Activated T-helper 2 cell treated with anti-CD3 and anti-CD28 coated beads, Interferon-gamma antibody, Interleukin-2, Interleukin-4, amounts not matched to agents 10 μg/mL and 5 μg/mL and 100 μg/mL, durations not matched to agents 14 hours and 24 hours and 36 hours (primary cell): ENCODE measurements at places on chromosomes 5 and 9.

DNA sequence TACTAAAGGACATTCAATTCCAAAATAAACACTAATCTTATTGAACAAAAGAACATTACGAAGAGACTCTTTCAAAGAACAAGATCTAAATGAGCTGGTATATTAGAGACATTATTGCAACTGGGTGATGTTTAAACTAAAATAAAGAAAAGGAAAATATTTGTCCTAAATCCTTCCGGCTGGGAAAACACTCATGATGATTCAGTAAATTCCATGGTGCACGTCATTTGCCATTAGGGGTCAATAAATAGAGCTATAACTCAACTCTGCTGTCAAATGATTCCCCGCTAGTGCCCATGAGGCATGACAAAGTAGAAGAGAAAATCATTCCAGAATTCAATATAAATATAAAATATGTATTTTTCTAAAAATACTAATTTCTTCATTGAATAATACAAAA lies 565.5 kb upstream of the TUSC1 start:
- DNase-seq: no peak

DNA sequence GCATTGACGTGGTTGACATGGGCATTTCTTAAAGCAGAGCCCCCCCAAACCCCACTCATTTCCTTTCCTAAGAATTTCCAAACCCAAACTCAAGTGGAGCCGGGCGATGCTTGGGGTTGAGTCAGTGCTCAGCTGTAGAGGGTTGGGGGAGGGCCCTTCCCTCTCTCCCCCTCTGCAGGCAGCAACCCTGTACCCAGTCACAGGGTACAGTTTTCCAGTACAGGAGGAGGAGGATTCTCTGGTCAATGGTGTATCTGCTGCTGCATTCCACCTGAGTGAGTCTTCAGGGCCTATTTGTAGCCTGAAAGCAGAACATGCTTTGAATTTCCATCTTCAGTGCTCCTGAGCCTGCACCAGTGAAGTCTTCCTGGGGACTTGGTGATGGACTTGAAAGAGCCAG lies 55.8 kb downstream of the ENTREP1 start:
- no peak for DNase-seq

GRCh38 chr9:16727452-16728136 lies 142.9 kb downstream of the BNC2 start:
- DNase-seq: no peak

DNA sequence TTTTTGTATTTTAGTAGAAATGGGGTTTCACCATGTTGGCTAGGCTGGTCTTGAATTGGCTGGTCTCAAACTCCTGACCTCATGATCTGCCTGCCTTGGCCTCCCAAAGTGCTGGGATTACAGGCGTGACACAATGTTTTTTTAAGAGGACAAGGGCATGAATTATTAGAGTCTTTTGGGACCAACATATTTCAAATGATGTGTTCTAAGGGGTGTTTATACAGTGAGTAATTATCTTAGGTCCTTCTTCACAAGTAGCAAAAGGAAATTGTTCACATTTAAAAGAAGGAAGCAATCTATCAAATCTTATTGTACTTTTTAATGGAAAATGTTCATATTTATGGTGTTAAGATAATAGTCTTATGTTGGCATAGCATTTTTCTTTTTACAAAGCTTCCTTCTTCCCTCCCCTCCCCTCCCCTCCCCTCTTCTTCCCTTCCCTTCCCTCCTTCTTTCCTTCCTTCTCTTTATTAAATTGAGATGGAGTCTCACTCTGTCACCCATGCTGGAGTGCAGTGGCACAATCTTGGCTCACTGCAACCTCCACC lies 6.7 kb downstream of the GNG10 start:
- DNase-seq: no peak

DNA sequence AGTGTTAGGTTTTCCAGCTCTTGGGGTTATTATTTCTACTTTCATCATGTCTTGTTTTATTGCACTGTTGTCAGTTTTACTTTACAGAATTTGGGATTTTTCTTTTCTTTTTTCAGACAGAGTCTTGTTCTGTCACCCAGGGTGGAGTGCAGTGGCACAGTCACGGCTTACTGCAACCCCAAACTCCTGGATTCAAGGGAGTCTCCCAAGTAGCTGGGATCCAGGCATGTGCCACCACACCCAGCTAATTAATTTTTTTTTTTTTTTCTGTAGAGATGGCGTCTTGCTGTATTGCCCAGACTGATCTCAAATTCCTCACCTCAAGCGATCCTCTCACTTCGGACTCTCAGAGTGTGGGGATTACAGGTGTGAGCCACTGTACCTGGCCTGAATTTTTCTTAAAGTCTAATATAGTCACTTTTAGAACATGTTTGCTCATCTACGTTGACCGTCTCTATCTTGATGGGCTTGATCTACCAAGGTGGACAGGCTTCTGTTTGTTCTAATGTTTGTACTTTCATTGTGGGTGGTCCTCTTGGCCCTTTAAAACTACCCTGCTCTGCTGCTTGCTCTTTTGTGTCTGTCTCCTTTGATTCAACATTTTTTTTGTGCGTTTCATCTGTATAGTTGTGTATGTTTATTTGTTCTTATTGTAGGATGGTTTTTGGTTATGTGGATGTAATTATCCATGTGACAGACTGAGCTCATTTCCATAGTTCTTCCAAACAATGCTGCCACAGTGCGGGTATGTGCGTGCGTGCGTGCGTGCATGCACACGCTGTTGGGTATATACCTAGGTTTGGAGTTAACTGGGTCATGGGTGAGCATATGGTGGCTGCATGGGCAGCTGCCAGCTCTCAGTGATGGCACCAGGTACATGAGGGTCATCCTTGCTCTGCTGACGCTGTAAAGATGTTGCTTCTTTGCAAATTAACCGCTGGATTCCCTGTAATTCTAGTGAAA lies 18.1 kb downstream of the PRRC2B start:
- no peak for DNase-seq

DNA sequence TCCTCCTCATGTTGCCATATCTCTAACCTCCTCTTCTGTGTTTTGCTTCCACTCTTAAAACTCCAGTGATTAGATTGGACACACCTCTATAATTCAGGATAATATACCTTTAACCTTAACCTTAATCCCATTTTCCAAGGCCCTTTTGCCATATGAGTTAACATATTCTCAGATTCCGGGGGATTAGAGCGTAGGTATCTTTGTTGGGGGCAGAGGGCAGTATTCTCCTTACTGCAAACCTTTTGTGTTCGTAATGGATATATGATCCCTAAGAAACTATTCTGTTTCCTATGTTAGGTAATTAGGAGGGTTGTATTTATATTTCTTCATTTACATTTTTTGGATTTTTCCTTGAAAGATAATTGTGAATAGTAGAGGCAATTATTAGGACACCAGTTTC lies 99.5 kb downstream of the VPS13A start:
- DNase-seq: no peak

DNA sequence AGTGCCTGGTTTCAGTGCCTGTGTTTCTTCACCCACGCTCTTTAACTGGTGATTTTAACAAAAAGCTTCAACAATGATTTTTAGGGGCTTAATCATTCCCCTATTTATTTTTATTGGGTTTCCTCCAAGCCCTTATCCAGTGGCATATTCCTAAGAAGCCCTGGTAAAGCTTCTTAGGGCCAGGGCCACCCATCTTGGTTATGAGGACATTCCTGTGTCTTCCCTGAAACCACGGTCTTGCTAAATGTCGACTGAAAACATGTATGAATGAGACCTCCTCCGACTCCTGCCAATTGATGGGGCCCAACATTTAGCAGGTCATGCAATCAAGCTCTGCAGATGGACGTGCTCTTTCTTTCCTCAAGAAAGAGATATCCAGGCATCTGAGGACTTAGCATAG lies 13.7 kb upstream of the CARTPT start:
- no peak for DNase-seq

DNA sequence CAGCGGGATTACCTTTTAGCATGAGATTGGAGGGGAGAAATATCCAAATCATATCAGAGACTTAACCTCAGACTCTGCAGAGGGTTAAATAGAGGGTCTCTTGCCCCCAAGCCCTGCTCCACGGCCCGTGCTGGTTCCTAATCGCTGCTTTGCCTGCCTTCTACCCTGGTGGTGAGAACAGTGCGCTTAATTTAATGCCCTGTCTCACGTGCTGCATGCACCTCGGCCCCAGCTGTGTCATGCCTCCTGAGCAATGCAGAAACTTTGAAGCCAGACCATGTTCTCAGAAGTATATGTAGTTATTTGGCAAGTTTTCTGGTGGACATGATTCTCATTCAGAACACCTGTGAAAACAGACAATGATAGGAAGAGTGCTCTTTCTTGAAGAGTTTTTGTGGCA lies 1.4 kb downstream of the OTULIN start:
- DNase-seq: peak; percentile 26

DNA sequence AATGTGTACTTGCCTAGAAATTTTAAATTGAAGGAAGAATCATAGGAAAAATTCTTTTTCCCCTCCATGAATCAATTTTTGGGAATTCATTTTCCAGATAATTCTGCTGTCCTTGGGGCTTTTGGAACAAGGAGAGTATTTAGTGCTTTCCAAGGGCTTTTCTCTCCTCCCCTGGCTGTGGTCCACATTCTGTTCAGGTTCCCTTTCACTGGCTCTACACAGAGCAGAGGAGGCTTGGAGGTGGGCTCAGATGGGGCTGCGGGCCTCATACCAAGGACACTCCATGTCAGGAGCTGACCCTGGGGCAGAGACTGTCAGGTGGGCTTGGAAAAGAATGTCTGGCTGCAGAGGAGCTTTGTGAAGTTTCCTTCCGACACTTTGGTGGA lies 128.1 kb downstream of the GADD45G start:
- DNase-seq: no peak

DNA sequence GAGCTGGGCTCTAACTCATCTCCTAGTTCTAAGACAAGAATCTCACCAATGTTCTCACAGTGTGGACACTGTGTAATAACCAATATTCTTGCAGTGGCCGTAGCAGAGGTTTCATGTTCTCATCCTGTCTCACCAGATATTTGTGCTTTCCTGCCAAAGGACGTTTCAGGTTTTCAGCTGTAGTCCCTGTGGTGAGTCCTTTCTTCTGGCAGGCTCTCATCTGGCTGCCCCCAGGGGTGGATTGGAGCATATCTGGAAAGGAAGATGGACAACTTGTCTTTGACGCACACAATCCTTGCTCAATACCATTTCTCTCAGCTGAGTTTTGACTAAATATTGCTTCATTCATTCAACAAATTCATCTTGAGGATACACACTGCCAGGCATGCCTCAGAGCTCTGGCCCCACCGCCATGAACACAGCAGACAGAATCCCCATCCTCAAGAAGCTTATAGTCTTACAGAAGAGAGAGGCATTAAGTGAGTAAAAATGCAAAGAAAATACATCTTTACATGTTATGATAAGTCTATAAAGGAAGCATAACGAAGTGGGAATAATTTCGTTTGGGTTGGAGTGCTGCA lies 33.8 kb upstream of the NEURL1B start:
- no peak for DNase-seq

DNA sequence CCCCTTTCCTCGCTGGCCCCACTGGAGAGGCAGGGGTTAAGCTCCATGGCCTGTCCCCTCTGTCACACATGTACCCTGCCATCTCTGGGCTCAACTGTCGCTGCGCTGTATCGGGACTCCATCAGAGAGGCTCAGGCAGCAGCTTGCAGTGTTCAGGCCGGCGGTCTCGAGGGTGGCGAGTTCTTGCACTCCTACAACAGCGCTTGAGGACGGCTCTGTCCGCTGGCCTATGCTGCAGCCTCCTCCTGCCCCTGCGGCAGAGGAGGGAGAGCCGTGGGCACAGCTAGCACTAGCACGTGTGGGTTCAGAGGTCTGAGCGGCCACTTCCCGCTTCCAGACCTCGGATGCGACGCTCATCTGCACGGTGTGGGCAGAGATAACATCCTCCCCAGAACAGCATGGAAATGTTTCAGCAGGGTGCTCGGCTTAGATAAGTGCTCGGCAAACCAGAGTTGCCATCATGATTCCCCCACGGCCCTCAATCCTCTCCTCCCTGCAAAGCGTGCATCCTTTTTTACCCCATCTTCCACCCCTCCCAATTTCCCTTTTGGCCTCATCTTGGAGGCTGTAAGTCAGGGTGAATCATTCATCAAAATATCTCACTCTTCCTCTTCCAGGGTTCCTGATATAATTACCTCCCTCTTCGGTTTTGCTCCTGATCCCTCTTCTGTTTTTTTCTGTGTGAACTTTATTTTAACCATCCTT lies 41.9 kb upstream of the FUBP3 start:
- no peak for DNase-seq

DNA sequence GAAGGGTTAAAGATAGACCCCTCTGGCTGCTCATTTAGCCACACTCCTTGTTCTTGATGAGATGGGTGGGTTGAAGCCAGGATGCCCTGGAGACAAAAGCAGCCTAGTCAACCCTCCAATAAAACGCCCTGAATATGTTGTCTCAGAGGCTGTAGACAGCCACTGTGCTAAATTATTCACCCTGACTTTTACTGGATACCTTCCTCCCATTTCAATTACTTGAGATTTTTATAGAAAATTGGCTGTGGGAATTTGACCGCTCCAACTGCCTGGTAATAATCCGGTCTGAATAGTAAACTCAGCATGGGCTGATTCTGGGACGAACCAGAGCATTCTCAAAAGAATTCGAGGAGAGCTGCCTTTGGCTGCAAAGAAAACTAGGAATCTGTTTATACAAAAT lies 104.2 kb downstream of the SNX18 start:
- DNase-seq: no peak

DNA sequence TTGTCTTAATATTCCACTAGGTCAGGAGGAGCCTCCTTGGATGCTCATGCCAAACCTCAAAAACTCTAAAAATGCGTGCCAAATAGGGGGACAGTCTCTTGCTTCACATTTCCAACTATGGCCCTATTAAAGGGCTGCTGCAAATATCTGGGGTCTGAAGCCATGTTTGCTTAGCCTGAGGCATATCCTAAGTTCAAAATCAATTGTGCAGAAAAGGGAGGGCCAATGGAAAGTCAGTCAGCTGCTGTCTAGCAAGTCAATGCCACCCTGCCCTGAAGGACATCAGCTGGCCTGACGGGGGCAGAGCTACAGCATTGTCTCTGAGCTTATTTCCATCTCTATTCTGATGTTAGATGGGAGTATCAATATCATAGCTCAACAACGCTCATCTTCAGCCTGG lies 93.6 kb downstream of the SH3TC2 start:
- no peak for DNase-seq

GRCh38 chr9:106467113-106467864 lies 395.7 kb upstream of the ZNF462 start:
- no peak for DNase-seq

DNA sequence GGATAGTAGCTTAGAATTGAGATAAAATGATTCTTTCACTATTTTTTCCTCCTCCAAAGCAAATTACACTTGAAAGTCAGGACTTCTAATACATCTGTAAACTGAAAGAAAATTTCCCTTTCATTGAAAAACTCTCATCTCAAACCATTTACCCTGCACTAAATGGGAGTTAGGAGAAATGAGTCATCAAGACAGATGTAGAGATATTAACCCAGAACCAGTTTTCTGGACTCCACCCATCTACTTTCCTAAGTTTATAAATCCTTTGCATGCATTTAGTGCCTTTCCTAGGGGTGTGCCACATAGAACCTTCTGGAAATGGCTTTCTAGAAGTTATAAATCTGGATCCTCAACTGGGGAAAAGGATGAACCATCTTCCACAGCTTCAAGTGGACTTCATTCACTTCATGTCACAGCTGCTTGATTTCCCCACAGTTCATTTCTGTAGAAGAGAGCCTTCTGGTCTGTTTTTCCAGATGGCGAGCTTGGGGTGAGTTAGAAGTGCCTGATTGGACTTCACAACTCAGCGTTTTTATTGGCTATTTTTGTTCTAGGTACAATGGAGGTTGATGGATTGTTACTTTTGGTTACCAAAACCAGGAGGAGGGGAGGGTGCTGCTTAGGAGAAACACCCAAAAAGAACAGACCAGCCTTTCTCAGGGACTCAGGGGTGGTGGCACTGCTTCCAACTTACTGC lies 72.5 kb upstream of the GPR151 start:
- no peak for DNase-seq
